ENCODE measurements at places on chromosomes 3 and 15. TPM values are rescaled to one million over a fixed set of nuclear protein-coding genes. Genes with fewer than 3 reads are reported as not detected.

SIDT1 gene
- not detected for total RNA-seq

SCN11A gene
- total RNA-seq, result under 0.01 TPM

GP9 gene
- not detected for total RNA-seq

SERPINI2 gene
- not detected for total RNA-seq

FEZF2 gene
- total RNA-seq, result not detected

EFCAB12 gene
- under 0.01 TPM for total RNA-seq

DUOXA2 gene
- total RNA-seq, result not detected

MAGEF1 gene
- total RNA-seq, result 22.6 TPM

INKA1 gene
- total RNA-seq, result 11.7 TPM

LDHAL6B gene
- total RNA-seq, result not detected

CATSPER2 gene
- 0.65 TPM for total RNA-seq

CMTM8 gene
- 0.16 TPM for total RNA-seq

ELL3 gene
- 3.6 TPM for total RNA-seq

C2CD4A gene
- not detected for total RNA-seq

PLIN1 gene
- total RNA-seq, result 0.16 TPM

ALDH1A2 gene
- 1.2 TPM for total RNA-seq

THPO gene
- 0.12 TPM for total RNA-seq

SAMD7 gene
- total RNA-seq, result not detected

HYAL1 gene
- 0.65 TPM for total RNA-seq

KLHL24 gene
- total RNA-seq, result 64.1 TPM

PEX11A gene
- total RNA-seq, result 7.8 TPM

TICRR gene
- total RNA-seq, result 0.65 TPM

CXCR6 gene
- not detected for total RNA-seq

SNX22 gene
- total RNA-seq, result 0.24 TPM

ADPRH gene
- 6.8 TPM for total RNA-seq

CPNE9 gene
- total RNA-seq, result not detected

WDR49 gene
- total RNA-seq, result 0.49 TPM

SLC28A1 gene
- not detected for total RNA-seq

RTP4 gene
- 2.8 TPM for total RNA-seq

PIGZ gene
- 1.5 TPM for total RNA-seq

ITGB5 gene
- 435 TPM for total RNA-seq

BBS4 gene
- total RNA-seq, result 33.8 TPM

MFAP1 gene
- total RNA-seq, result 11.9 TPM

GOLGA8T gene
- total RNA-seq, result not detected

FILIP1L gene
- total RNA-seq, result 11.0 TPM

PODXL2 gene
- total RNA-seq, result 0.65 TPM

TXNRD3 gene
- total RNA-seq, result 13.7 TPM

SNTN gene
- total RNA-seq, result not detected

ASB14 gene
- not detected for total RNA-seq

NLGN1 gene
- 10.9 TPM for total RNA-seq

PCSK6 gene
- total RNA-seq, result 0.65 TPM

GASK1A gene
- 1.3 TPM for total RNA-seq

PLCH1 gene
- 0.32 TPM for total RNA-seq

Data from hair follicle dermal papilla cell (primary cell).